ENCODE measurements at places on chromosomes 6 and 20.

DNA sequence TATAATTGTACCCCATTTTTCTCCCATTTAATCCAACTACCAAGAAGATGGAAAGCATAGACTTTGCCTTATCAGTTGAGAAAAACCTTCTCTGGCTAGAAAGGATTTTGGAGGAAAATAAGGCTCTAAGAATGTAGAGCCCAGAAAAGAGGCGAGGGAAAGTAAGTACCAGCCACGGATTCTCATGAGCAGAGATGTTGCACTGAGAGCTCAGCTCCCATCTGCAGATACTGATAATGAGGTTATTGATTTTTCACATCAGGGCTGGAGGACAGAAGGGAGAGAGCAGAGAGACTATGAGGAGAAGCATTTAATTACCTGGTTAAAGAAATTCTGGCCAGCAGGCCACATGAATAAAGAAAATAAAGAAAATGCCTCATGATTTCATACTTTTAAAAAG lies 104.4 kb upstream of the FAM184A start:
- no peak for DNase-seq

- DNase-seq, result peak; percentile 74
Observed at GRCh38 chr20:2224368-2224639, 71.5 kb upstream of the TGM3 start.

GRCh38 chr20:19114410-19114809 lies 98.0 kb upstream of the SLC24A3 start:
- no peak for DNase-seq

DNA sequence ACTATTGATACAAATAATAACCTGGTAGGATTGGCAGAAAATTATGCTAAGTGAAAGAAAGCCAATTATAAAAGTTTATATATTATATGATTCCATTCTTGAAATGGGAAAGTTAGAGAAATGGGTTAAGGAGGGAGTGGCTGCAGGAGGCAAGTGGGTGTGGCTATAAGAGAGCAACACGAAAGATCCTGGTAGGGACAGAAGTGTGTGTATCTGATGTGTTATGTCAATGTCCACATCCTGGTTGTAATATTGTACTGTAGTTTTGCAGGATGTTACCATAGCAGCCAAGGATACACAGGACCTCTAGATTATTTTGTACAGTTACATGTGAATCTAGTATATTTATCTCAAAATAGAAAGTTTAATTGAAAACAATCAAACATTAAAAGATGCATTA lies 46.8 kb downstream of the SNX5 start:
- DNase-seq, result no peak

DNA sequence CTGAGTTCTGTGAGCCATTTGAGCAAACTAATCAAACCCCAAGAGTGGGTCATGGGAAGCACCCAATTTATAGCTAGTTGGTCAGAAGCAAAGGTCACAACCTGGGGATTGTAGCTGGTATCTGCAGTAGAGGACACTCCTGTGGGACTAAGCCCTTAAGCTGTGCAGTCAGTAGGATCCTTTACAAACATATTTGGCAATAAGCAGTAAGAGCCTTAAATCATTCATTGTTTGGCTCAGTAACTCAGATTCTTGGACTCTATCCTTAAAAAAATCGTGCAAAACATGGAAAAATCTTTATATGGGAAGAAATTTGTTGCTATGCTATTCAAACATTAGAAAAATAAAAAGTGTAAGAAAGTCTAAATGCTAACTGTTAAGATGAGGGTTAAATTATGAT lies 29.9 kb downstream of the FRK start:
- DNase-seq, result peak; percentile 27

DNA sequence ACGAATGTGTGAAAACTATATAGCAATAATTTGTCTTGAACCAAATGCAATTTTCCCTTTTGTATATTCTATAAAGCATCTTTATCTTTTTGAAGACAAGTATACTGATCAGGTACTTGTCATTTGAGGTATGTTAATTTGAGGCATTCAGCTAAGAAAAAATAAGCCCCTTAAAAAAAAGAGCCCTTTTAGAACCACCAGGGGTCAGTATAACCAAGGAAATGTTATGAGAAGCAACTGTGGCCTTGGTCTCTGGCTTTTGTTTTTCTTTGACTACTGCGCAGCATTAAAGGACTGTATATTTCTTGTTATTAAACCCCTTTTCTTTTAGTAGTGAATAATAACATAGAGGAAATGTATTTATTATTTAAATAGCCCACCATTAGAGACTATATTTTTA lies 43.1 kb downstream of the CD109 start:
- peak; percentile 74 for DNase-seq

DNA sequence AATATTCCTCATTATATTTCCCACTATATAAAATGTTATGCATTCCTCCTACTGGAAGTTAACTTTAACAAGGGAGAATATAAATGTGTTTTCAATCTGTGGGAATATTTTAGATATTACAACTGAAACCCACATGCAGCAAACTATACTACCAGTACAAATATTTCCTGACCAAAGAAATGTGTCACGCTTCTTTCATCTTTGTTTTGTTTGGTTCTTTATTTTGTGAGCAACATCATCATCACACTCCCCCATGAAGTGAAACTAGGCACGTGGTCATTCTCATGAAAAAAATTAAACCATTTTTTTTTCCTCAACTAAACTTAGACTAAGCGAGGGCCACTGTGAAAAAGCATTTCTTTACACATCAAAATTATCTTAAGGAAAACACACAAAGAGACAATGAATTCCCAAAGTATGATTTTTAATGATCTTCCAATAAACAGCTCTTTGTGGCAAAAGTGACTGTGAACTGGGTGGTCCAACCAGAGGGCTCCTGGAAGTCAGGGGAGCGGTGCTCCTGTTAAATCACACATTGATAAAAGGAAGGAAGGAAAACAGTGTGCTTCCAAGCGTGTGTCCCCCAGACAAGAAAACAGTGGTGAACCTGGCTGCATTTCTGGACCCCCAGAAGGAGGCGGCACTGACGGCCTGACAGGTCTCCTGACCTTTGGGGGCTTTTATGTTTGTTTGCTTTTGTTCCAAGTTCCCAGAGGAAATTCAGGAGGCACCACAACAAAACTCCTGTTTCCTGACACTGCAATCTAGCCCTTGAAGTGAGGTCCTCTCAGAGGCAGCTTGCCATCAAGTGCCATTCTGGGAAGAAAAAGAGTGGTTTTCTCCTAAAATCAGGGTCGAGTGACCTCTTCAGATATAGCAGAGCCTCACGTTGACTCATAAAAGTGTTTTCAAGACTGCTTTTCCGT lies 166.8 kb upstream of the FOXQ1 start:
- DNase-seq, result peak; percentile 93

- no peak for DNase-seq
Observed at GRCh38 chr6:39274471-39274870, 39.7 kb downstream of the KCNK17 start.

- no peak for DNase-seq
Observed at GRCh38 chr6:34565722-34566137, 9.6 kb upstream of the SPDEF start.

GRCh38 chr20:47704746-47705496 lies 80.4 kb downstream of the SULF2 start:
- no peak for DNase-seq

Data from AG10803 (cell line).